Central memory CD4-positive, alpha-beta T cell (primary cell): ENCODE measurements at places on chromosomes 6 and 20.

DNA sequence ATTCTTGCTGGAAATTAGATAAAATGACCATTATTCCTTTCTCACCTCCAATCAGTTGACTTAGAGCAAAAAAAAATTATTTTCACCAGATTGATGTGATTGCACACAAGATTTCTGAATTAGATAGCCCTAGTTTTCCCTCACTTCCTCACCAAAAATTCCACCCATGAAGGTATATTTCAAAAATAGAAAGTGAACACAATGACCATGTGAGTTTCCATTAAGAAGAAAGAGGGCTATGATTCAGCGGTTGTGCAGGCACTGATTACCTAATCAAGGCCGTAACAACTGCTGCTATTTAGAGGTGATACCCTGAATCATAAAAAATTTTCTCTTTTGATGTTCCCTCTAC, 19.5 kb upstream of the RALGAPA2 start:
- no peak for DNase-seq

- no peak for DNase-seq
These were observed 155.1 kb upstream of the TNFAIP3 start for GRCh38 chr6:137711972-137712371.

DNA sequence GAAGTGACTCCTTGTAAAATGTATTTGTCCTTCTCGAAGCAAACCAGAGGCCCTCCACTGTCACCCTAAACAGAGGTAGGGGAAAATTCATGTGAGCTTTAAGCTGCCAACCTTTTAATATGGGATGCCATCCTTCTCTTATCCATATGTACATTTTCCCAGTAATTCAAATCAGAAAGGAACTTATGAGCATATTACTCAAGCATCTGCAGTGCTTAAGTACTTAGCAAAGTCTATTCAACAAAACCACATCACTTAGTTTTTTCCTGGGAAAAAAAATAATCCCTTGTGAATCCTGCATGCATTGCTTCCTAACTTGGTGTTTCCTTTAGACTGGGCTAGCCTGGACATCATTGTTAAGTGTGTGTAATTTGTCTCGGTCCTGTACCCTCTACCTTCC, 132.2 kb downstream of the LPA start:
- no peak for DNase-seq

DNA sequence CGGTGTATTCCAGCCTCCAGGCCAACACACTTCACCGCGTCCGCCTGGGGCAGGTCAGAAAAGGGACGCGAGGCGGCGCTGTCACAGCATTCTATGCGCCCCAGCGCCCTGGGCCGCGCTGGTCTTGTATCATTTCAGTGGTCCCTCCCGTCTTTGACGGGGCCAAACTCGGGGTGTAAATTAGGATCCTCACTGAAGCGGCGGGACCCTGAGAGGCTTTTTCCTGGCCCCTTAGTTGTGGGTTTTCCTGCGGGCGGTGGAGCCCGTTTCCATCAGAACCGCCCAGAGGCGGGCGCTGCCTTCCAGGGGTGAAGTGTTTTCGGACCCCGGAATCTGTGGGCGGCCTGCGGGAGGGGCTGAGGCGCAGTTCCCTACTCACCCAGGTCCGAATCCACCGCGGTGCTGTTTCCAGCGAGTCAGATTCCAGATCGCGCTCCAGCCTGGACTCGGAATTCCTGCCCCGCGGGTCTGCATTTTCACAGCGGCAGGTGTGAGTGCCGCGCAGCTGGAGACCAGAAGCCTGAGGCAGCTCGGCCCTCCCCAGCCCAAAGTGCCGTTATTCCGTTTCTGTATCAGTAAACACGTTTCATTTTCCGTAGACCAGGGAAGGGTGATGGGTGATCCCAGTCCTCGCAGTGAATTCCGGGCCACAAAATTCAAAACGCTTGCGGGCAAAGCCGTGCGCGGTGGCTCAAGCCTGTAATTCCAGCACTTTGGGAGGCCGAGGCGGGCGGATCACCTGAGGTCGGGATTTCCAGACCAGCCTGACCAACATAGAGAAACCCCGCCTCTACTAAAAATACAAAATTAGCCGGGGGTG, 3.9 kb upstream of the MICB start:
- peak; percentile 58 for DNase-seq

DNA sequence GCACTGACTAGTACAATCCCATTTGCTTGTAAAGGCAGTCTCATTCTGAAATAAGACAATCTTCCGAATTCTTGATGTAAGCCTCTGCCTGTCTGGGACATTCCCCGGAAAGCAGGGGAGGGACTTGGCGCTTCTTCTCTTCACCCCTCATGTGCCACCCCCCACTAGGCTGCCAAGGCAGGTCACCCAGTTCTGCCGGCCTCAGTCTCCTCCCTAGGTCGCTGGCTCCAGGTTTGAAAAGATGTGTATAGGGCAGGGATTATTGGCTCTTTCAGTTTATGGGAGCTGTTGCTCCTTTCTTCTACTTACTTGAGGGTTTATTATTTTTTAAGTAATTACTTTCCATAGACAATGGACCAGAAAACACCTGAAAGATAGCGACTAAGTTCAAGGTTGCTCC, 158.1 kb upstream of the RPS6KA2 start:
- DNase-seq = no peak

DNA sequence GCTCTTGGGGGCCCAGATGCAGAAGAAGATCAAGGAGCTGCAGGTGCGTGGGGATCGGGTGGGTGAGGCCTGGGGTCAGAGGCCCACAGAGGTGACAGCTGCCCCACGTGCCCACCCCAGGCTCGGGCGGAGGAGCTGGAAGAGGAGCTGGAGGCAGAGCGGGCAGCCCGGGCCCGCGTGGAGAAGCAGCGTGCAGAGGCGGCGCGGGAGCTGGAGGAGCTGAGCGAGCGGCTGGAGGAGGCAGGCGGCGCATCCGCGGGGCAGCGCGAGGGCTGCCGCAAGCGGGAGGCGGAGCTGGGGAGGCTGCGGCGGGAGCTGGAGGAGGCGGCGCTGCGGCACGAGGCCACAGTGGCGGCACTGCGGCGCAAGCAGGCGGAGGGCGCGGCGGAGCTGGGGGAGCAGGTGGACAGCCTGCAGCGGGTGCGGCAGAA, 41.5 kb downstream of the MYH7B start:
- no peak for DNase-seq

- no peak for DNase-seq
These were observed 43.9 kb downstream of the C20orf203 start for GRCh38 chr20:32629813-32630212.

DNA sequence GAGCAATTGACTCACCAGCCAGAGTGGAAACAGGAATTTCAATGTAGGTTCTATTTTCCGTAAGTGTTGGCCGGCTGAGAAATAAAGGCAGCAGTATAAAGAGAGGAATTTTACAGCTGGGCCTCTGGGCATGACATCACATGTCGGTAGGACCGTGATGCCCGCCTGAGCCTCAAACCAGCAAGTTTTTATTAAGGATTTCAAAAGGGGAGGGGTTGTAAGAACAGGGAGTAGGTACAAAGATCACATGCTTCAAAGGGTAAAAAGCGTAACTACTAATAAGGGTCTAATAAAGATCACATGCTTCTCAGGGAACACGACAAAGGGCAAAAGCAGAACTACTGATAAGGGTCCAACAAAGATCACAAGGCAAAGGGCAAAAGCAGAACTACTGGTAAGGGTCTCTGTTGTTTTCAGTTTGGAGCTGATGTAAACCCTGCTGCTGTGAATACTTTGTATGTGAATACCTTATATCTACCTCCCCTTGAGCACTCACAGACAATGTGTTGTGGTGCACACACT, 9.0 kb upstream of the TULP4 start:
- DNase-seq = no peak

GRCh38 chr20:20317195-20317594, 50.7 kb upstream of the INSM1 start:
- no peak for DNase-seq

GRCh38 chr6:136947037-136947436, 24.9 kb downstream of the SLC35D3 start:
- DNase-seq = no peak

- no peak for DNase-seq
These were observed 117.5 kb upstream of the ID4 start for GRCh38 chr6:19719691-19720128.

DNA sequence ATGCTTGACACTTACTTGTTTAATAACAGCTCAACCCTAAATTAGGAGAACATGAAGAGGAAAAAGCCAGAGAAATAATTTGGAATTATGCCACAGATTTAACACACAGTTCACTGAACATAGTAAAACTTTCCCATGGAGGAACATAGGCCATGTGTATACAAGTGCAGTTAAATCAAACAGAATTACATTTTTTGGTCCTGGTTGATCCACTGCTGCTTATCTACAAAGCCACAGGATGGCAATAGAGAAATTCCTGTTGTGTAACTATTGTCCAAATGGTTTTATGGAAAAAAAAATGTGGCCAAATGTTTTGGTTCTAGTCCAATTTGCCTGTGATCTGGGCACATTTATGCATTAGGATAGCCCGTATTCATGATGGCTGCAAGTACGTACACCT, 136.8 kb downstream of the ALDH8A1 start:
- DNase-seq = no peak

DNA sequence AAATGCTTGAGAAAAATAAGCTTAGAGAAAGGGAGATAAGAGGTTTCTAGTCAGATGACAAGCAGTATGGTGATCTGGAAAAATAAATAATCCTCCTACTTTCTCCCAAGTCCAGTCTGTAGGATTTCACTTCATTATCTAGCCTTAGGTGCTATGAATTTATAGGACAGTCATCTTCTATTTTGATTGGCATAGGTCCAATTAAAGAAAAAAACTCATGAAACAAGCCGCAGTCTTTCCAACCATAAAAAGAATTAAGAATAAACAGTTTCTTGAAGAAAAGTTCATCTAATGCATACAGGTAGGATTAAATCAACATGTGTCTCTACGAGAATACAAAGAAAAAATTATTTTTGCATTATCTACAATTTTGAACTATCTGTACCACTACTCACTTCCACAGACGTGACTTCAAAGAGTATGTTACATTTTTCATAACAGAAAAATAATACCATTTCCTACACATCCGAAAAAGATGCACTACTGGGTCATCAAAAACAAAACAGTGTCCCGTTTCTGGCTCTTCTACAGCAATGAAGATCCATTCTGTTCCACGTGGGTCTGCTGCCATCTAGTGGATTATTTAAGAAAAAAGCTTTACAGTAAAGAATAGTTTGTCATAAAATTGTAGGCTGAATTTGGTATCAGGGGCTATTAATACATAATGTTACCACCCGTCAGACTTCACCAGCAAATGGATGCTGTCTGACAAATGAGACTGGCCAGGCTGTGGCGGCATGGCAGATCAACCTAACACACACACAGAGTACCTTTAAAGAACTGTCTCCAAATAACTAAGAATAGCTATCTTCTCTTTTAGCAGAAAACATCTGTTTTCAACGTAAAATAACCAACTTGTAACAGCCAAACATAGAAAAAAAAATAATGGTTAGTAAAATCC, 28.9 kb downstream of the STX7 start:
- peak; percentile 57 for DNase-seq

- no peak for DNase-seq
These were observed 253.4 kb downstream of the TAF4 start for GRCh38 chr20:61812121-61812844.

DNA sequence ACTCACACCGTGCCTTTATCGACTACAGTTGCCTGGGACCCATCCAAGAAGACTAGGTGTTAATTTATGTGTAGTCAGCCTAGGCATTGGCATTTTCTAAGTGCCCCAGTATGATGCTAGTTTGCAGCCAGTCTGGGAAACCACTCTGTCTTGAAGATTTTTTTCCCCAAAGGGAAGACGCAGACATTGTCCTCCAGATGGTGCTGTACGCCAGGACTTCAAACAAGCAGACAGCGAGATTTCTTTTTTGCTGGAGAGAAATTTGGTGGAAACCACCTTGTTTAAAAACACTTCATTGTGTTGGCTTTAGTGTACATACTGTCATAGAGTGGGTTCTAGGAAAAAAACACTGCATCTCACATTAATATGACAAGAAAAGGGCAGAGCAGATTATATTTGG, 30.0 kb downstream of the ALDH5A1 start:
- DNase-seq = no peak

GRCh38 chr6:164856138-164856537, 453.3 kb downstream of the C6orf118 start:
- no peak for DNase-seq

GRCh38 chr6:20791074-20791473, 256.8 kb downstream of the CDKAL1 start:
- DNase-seq = no peak

- DNase-seq = peak; percentile 10
These were observed 9.3 kb downstream of the HLA-DOA start for GRCh38 chr6:33000055-33000454.

GRCh38 chr20:37850724-37851355, 52.1 kb upstream of the VSTM2L start:
- no peak for DNase-seq

DNA sequence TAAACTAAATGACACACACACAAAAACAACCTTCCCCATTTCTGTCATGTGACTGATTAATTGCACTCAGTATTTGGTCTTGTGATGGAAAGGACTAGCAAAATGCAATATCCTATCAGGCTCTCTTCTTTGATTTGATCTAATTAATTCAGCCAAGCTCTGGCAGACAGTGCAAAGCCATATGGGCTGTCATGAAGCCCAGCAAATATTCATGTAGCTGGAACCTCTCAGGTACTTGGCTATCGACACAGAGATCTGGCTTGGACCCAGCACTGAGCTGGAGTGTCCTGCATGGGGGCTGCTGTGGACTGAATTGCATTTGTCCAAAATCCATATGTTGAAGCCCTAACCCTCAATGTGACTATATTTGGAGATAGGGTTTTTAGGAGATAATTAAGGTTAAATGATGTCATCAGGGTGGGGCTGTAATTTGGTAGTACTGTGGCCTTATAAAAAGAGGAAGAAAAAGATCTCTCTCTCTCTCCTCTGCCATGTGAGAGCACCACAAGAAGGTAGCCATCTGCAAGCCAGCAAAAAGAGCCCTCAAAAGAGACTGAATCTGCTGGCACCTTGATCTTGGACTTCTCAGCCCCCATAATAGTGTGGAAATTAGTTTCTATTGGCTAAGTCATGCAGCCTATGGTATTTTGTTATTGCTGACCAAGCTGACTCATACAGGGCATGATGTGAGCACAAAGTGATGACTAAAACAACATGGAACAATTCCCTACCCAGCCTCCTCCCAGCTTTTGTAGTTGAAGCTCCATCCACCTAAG, 77.1 kb downstream of the STMND1 start:
- no peak for DNase-seq

DNA sequence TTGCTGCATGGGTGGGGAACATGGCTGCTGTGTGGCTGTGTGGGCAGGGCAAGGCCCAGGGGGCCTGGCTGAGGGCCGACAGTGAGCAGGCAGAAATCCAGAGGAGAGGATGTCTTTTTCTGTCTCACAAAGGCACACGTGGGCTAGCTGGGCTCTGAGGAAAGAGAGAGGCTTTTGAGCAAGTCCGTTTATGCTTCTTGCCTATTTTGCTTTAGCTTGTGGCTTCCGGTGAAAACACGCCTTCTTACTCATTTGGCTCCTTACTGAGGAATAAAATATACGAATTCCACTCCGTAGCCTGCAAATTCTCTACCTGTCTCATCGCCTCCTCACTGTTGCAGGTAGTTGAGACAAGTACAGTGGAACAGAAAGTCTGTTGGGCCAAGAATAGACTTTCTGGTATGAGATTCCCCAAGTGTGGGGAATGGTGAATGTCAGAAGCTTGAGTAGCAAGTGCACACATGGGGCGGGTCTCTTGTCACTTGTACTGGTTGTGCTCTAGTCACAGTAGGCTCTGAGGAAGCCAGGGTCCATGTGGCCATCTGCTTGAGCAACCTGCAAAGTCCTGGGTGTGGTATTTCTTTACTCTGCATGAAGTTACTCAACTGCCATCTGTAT, 28.4 kb downstream of the WRNIP1 start:
- no peak for DNase-seq

GRCh38 chr6:79874531-79875134, 72.7 kb downstream of the ELOVL4 start:
- DNase-seq = no peak
